Stimulated activated CD8-positive, alpha-beta memory T cell treated with anti-CD3 and anti-CD28 coated beads, Interleukin-2, amount 100 ng/mL, for 1 hour (primary cell): ENCODE measurements at places on chromosomes 7 and 10.

- DNase-seq: no peak
Measured at GRCh38 chr7:21253740-21254687, 173.9 kb upstream of the SP4 start.

DNA sequence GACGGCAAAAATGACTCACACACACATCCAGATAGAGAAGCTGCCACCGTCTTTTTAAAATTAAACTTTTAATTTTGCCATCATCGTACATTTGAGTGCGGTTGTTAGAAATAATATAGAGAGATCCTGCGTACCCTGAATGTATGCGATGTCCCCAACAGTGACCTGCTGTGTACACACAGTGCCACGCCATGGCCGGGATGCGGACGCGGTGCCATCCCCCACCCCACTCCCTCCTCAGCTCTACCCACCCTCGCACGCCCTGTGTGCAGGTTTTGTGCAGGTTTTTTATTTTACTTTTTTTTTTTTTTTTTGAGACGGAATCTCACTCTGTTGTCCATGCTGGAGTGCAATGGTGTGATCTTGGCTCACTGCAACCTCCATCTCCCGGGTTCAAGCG is 58.7 kb upstream of the PDGFA start:
- DNase-seq: no peak

GRCh38 chr7:108236681-108237415 is 106.7 kb upstream of the LAMB4 start:
- DNase-seq: no peak

DNA sequence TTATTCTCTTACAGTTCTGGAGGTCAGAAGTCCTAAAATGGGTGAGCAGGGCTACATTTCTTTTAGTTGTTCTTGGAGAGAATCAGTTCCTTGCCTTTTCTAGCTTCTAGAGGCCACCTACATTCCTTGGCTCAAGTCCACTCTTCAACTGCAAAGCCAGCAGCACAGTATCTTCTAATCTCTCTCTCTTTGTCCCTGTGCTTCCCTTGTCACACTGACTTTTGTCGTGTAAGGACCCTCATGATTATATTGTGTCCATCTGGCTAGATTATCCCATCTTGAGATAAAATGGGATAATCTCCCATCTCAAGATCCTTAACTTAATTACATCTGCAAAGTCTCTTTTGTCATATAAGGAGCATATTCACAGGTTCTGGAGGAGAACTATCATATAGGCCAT is 359.0 kb downstream of the ADRA2A start:
- DNase-seq: no peak

GRCh38 chr10:78781251-78781913 is 287.4 kb upstream of the ZMIZ1 start:
- DNase-seq: no peak

DNA sequence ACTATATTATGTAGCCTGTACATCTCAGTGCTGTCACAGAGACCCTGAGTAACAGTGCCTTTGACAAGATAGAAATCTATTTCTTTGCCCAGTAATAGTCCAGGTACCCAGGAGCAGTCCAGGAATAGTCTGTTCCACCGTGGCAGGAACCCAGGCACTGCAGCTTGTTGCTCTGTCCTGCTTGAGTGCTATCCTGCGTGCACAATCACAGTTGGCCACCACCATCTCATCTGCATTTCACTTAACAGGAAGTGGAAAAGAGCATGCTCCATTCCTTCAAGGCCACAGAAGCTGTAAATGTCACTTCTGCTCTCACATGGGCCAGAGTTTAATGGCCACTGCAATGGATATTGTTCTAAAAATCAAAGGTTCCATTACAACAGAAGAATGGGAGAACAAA is 61.5 kb upstream of the PRR15 start:
- DNase-seq: no peak

DNA sequence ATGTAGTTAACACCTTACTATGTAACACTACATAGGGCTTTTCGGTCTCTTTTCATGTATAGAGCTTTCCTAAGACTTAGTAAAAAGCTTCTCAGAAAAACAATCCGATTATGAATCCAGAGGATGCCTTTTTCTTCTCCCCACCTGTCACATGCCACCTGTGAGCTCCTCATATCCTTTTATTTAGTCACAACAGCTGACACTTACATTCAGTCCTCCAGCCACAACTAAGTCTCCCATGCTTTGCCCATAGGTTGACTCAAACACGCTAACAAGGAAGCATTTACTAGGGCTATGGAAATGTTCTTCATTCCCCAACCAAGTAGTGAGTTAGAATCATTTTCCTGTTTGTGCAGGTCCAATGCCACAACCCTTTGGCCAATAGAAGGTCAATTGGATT is 7.9 kb downstream of the ENO4 start:
- DNase-seq: no peak

DNA sequence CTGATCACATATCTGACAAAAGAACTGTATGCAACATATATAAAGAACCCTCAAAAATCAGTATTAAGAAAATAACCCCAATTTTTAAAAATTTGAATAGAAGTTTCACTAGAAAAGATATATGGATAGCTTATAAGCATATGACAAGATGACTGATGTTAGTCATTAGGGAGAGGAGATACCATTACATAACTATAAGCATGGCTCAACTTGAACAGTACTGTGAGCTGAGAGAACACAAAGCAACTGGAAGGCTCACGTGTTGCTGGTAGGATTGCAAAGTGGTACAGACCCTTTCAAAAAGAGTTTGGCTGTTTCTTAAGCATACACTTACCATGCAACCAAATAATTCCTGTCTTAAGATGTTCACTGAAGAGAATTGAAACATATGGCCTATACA is 14.7 kb downstream of the CCDC71L start:
- DNase-seq: no peak

DNA sequence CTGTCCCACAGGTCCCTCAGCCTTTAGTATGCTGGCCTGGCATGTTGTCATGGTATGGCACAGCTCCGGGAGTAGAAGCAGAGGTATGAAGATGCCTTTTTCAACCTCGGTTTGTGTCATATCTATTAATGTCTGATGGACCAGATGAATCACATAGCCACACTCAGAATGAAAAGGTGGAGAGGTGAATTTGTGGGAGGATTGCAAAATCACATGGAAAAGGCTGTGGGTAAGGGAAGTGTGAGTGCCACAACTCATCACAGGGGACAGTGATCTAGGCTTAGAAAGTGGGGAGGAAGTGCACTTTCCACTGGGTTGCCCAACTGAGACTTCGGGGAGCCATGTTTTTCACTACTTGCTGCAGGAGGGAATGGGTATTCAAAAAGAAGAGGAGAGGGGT is 190.7 kb downstream of the WDR11 start:
- DNase-seq: no peak

GRCh38 chr7:38760226-38760625 is 129.1 kb upstream of the AMPH start:
- DNase-seq: no peak

GRCh38 chr7:87000344-87000743 is 59.1 kb downstream of the ELAPOR2 start:
- no peak for DNase-seq

- no peak for DNase-seq
Measured at GRCh38 chr10:89426230-89426868, 12.0 kb downstream of the IFIT5 start.

GRCh38 chr10:34175121-34175520 is 640.0 kb downstream of the PARD3 start:
- DNase-seq: no peak
